ENCODE measurements at places on chromosomes 6 and 20.

GRCh38 chr6:650098-650497 is 6.8 kb downstream of the HUS1B start:
- DNase-seq, result no peak

- DNase-seq, result no peak
Measured at GRCh38 chr20:39090906-39091305, 128.8 kb downstream of the DHX35 start.

GRCh38 chr20:49668181-49668877 is 45.3 kb downstream of the B4GALT5 start:
- peak; percentile 66 for DNase-seq

DNA sequence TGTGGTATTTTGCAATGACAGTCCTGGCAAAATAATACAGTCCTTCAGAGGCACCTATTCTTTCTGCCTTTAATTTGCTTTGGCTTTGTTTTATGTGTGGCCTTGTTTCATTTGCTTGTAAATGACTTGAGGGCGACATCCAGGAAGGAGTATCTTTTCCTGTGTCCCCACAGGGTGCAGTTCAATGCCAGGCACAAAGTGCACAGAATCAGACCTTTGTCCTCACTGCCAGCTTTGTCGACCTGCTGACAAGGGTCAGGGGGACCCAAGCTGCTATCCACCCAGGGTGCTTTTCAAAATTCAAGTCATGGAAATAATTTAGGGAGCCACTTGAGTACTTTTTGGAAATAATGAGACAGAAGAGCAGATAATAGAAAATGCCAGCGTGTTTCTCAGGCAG is 37.0 kb upstream of the CDKN1A start:
- DNase-seq, result no peak

- no peak for DNase-seq
Measured at GRCh38 chr6:78829407-78829806, 37.9 kb upstream of the IRAK1BP1 start.

DNA sequence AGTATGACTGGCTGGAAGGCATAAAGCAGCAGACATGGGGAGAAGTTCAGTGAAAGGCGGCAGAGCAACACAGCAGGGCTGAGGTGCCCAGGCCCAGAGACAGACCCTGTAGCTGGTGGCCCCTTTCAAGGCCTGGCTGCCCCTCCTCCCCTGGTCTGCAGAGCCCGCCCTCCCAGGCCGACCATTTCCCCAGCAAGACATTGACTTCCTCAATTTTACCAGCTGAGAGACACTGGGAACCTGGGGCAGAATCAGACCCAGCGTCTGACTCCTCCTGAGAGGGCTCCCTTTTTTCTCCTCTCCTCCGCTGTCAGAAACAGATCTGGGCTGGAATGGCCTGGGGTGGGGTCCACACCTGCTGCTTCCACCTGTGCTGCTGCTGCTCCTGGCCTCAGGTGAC is at the start of gene TREML4:
TREML4 (plus strand) TSS at position 254 of the 400 bp plus-strand sequence; CDS start at position 333, 79 bp downstream.
- DNase-seq, result no peak

- no peak for DNase-seq
Measured at GRCh38 chr6:34953061-34954025, 64.3 kb downstream of the ANKS1A start.

DNA sequence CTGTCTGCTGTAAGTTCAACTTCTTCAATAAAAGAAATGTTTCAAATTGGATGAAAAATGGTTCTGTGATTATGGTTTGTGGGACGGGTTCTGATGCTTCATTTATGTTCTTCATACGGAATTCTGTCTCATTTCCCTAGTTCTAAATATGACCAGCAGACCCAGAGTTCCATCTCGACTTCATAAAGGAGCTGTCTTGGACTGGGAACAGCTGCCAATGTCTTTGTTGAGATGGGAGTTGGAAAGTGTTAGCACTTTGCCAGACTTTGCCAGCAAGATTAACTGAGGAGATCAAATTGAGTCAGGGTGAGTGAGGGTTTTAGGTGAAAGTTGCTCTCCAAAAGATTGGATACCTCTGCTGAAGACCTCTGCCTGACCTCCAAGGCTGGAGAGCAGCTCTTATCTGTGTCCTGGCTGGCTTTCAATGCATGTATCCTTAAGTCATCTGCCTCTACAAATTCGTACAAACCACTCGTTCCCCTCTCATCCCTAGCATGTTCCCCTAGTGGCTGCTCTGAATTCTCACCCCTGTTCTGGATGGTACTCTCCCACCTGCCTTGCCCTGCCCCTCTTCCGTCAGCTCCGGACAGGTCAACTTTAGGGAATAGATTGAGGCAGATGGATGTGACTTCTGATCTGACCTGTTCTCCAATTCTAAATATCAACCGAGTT is at the start of gene EFCAB8:
EFCAB8 (plus strand) TSS at position 223 of the 672 bp plus-strand sequence. CDS start 4,870 bp downstream, outside the sequence.
- no peak for DNase-seq

DNA sequence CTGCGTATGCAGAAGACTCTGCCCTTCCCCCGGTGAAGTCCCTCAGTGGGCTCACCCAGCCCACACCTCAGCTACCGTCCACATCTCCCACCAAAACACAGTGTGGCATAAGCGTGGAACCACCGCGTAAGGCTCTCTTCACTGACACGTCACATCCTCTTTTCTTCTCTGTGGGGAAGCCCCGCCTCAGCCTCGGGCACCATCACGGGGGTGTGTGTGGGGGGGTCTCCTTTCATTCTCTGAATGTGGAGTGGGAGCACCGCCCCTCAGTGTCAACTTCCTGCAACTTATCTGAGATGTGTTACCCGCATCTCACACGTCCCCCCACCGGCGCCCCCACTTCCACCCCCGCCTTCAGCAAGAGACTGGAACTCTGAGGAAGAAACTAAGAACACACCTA is 388.4 kb upstream of the JARID2 start:
- DNase-seq, result peak; percentile 78

DNA sequence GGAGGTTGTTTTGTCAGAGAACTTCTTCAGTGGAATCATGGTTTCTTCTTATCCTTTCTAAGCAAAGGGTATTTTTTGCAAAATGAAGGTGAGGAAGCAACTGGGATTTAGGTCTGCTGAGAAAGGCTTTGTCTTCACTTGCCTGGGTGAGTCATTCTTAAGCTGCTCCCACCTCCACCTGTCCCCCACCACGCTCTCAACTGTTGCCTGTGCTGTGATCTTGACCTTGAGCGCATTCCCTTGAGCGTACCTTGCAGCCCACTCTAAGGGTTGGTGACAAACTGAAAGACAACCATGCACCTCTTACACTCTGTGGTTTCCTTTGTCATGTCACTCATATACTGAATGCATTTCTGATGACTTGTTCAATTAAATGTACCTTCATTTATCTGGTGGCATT is 641.1 kb downstream of the RNF144B start:
- no peak for DNase-seq

- no peak for DNase-seq
Measured at GRCh38 chr6:64774881-64775280, 932.1 kb downstream of the EYS start.

- DNase-seq, result no peak
Measured at GRCh38 chr20:17782768-17783167, 83.0 kb downstream of the BANF2 start.

- no peak for DNase-seq
Measured at GRCh38 chr6:36319436-36319762, 17.3 kb downstream of the BNIP5 start.

DNA sequence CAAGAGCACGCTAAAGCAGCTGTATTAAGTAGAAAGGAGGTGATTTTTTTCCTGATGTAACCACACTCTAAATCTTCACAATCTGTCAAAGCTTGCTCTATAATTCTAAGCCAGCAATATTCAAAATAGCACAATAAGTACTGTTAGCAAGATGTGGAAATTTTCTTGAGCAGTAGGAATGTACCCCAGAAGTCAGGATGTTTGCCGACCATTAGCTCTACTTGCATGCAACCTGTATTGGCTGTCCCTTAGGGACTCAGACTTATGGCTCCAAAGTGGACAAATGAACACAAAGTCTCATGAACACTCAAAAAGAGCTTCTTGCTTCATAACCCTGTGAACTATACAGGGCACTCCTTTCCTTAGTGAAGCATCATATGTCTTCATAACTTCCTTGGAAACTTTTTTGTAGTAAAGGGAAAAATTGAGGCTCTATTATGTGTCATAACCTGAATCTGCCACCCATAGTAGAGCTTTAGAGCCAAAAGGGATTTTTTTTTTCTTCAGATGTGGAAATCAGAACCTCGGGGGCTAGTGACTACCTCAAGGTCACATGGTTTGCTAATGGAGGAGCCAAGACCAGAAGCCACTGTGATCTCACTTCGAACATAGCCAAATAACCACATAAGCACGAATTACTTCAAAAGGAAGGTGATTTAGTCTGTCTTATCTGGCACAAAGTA is 54.5 kb downstream of the ADGRG6 start:
- no peak for DNase-seq

GRCh38 chr6:151704383-151704782 is 103.1 kb upstream of the ESR1 start:
- peak; percentile 58 for DNase-seq

DNA sequence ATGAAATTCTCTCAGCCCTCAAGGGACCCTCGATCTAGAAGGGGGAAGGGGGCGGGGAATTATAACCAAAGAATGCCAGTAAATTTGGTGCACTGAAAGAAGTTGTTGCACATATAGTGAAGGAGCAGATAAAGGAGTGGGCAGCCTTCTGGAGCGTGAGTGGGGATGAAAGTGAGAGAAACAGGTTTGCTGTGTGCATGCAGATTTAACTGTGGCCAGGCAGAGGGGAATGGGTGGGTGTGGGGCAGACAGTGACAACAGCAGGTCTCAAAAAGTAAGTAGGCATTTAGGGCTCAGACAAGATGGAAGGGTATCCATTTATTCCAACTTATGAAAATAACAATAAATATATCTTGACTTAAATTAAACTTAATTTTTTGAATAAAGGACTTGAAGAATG is 149.1 kb downstream of the KCNQ5 start:
- DNase-seq, result no peak

DNA sequence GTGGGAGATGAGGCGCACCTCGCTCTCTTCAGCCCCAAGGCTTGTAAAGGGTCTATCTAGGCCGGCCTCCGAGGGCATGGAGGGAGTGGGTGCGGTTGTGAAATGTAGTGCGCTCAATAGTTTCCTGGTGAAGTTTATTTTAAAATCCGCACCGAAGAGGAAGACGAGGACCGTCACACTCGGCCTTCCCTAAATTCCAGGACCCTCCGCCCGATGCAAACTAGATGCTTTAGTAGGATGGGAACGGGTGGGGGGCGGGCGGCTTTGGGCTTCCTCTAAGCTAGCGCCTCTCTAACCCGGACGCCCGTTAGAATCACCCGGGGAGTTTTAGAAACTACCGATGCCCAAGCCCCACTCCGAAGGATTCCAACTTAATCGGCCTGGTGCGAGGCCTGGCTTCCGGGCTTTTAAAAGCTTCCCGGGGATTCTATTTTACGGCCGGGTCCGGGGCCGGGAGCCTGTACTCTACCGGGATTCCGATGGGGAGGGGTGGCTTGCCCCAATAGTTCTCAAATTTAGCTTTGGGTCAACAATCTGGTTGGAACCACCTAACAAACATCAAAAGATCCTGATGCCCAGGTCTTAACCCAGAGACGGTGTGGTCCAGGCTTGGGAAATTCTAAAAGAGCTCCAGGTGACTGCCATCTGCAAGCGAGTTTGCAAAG is 548 bp upstream of the BCAS4 start:
- no peak for DNase-seq

DNA sequence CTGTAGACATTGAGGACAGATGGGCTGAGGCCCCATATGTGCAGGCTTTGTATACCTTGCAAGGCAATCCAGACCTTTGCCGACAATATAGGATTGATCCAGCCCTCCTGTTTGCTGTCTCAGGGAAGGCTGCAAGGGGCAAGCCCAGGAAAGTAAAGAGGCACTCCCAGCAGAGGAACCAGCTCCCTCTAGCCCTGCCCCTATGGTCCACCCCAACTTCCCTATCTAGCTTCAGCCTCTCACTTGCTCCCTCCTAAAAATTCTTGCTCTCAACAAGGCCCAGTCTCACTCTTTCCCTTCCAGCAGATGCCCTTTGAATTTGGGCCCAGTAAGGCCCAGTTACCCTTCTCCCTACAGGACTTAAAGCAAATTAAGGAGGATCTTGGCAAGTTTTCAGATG is 92.6 kb downstream of the JARID2 start:
- no peak for DNase-seq

DNA sequence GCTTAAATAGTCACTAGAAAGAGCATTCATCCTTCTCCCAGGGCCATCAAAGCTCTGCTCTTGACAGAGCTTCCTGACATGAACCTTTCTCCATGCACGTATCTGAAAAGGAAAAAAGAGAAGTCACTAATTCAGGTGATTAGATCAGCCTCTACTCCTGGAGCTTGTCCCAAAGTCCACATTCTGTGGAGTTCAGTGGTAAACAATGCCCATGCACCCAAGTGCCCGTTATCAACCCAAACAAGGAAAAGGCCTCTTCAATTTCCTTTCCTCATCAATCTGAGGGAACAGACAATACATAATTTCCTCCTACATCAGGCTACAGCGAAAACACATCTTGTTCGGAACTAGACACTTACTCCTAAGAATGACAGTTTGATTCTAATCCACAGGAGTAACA is 129.2 kb upstream of the PCSK2 start:
- no peak for DNase-seq

- DNase-seq, result no peak
Measured at GRCh38 chr6:133407320-133408100, 166.4 kb downstream of the EYA4 start.

- no peak for DNase-seq
Measured at GRCh38 chr20:21046413-21047070, 59.6 kb downstream of the LINC00237 start.

Measured in activated CD4-positive, alpha-beta T cell treated with anti-CD3 and anti-CD28 coated beads, Interleukin-2, amount 50 U/mL, for 48 hours (primary cell).